ENCODE measurements at places on chromosomes 16 and 17.
A peak's percentile ranks its signal among the peaks of the same experiment; 100 is the strongest.

DNA sequence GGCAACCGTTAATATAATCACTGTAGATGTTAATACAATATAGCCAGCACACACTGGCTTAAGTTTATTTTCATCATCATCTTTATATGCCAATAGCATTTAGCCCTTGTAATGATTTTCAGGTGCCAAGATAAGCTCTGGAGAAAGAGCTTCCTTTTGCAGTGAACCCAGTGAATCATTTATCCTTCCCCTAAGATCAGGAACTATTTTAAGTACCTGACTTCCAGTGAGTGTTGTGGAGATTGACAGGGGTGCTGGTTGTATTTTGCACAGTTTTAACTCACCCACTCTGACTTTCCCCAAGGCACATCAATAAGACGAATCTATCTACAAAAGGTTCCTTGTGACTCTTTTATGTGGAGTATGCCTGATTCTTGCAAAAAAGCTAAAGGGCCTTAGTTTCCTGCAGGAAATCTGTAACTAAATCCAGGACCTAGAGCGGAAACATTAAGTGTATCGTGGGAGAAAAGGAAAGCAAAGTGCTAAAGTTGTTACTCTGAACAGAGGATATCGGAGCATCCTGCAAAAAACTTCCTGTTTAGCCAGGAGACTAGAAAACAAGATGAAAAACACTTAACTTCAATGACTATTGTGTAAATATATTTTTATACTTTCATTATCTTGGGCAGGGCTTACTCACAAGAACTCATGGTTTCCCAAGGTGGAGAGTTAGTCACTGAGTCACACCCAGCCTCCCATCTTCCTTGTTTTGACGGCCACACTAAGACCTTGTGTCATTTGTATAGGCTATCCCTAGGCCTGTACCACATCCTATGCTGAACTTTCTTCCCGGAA lies 183.6 kb downstream of the MAP2K6 start:
- DNase-seq = no peak

DNA sequence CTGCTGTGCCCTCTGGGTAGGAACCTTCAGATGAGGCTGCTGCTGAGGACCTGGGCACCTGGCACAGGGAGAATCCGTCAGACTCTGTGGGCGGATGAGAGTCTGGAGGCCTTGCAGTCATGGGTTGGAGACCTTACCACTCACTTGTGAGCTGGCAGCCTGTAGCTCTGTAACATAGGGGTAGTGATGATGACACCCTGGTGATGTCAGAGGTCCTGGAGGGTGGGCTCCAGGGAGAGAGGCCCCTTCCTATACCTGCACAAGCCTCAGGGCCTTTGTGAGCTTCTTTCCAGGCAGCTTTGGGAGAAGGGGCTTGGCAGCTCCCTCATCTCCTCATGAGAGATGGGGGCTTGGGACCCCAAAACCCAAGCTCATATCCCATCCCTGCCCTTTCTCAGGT lies 1.6 kb downstream of the MIEF2 start:
- no peak for DNase-seq

DNA sequence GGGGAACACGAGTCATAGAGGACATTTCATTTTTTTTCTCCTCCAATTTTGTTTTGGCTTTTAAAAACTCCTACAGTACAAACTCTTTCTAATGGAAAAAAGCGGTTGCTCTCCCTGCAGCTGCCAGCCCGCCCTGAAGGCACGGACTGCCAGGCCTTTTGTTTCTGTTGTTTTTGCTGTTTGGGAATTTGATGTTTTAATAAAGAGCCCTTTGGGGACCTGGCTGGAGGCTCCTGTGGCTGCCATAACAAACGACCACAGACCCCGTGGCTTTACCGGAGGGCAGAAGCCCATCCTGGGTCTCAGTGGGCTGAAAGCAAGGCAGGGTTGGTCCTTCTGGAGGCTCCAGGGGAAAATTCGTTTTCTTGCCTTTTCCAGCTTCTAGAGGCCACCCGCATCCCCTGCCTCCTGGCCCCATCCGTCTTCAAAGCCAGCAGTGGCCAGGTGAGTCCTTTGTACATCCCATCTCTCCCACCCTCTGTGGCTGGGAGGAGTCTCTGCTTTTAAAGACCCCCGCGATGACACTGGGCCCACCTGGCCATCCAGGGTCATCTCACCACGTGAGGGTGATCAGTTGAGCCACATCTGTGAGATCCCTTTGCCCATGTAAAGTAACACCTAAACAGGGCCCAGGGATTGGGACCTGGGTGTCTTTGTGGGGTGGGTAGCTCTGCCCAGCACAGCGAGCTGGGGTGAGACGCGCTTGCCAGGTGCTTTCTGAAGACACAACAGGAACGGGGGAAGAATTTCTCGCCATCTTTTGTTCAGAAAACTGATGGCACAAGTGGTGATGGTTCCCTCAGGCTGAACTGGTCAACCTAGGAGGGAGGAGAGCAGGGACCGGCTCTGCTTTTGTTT lies 113.9 kb downstream of the BANP start:
- no peak for DNase-seq

DNA sequence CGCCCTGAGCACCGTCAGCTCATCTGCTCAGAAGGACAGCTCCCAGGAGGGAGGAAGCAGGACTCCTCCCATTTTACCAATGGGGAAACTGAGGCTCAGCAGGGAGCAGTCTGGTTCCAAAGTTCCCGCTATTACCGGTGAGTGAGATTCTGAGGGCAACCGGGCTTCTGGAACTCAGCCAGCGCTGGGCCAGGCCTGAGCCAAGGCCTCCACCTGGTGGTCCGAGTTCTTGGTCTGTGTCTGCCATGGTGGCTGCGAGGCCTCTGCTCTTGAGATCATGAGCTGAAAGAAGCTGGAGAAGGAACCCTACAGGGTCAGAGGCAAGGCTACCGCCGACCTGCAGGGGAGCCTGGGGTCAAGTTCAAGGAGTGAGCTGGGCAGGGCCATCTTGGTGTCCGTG lies 110.8 kb upstream of the GSE1 start:
- no peak for DNase-seq

DNA sequence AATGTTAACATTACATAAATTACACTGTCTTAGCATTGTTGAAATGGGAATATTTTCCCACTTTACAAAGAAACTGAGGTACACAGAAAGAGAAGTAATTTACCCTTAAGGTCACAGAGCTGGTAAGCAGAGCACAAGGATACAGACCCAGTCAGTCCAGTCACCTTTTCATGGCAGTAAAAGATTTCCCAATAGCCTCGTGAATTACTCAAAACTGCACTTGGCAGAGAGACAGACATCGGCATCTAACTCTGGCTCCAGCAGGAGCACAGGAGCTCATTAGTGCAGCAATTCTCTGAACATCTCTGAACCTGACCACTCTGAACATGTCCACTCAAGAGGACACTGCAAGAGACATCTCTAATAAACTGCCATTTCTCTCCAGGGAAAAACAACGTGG lies 3.1 kb downstream of the TEX2 start:
- DNase-seq = no peak

DNA sequence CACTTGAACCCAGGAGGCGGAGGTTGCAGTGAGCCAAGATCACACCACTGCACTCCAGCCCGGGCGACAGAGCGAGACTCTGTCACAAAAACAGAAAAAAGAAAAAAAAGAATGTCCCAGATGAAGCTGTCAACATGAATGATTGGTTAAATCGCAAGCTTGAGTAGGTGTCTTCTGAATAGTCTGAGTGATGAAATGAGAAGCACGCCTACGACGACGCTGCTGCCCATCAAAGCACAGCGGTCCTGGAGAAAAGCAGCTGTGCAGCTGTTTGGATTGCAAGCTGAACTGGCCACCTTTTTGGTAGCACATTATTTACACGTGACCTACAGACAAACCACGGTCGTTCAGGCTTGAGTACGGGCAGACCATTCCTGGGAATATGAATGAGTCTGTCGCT lies 12.5 kb downstream of the ADCY9 start:
- no peak for DNase-seq

- DNase-seq = no peak
Measured at GRCh38 chr17:3574231-3574630, 16.6 kb upstream of the TRPV3 start.

- no peak for DNase-seq
Measured at GRCh38 chr17:81302861-81303333, 7.8 kb upstream of the SLC38A10 start.

GRCh38 chr17:17305281-17305801 lies 2.2 kb downstream of the NT5M start:
- DNase-seq = peak; percentile 79

- no peak for DNase-seq
Measured at GRCh38 chr17:81000334-81000630, 8.6 kb downstream of the CHMP6 start.

- DNase-seq = no peak
Measured at GRCh38 chr17:71338396-71338795, 782.4 kb upstream of the SOX9 start.

DNA sequence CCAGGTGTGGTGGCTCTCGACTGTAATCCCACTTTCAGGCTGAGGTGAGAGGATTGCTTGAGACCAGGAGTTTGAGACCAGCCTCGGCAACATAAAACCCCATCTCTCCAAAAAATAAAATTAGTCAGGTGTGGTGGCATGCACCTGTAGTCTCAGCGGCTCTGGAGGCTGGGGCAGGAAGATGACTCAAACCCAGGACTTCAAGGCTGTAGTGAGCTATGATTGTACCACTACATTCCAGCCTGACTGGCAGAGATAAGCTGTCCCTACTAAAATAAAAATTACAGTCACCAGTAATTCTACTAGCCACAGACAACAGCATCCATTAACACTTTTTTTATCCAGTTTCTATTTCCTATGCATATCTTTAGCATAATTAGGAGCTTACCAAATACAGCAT lies 176.3 kb downstream of the CPPED1 start:
- DNase-seq = no peak

DNA sequence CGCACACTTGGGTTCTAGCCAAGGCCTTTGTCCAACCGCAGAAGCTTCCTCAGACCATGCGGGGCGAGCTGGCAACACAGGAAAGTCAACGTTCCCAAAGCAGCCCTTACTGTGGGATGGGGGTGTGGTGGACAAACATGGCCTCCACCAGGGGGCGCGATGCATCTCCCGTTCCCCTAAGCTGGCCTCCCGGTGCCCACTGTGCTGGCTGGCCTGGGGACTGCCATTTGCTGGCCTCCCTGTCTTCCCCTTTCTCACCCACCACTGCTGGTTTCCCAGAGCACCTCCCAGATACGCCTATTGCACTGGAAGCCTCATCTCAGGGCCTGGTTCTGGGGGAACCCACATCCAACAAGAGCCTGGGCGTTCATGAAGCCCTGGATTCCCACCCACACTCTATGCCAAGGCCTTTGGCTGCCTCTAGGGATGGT lies 145.3 kb downstream of the IRF8 start:
- peak; percentile 79 for DNase-seq

DNA sequence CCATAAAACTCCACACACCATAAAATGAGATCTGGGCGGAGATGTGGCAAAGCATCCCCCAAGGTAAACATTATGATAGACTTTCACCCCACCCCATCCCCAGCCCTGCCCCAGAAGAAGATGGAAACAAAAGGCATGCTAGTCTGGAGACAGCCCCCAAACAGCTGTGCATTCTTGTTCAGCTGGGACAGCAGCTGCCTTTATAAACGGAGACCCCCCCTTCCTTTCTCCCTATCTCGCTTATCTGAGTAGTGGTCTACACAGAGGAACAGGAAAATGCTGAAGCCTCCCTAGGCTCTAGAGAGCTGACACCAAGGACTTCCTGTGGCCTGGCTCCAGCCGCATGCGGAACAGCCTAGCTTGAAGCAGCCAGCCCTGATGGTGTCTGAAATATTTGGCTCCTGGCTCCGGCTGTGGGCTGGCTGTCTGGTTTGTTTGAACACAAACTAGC lies 190.3 kb upstream of the ANKFN1 start:
- DNase-seq = no peak

GRCh38 chr16:799948-800833 lies at the start of gene GNG13:
TSS of gene GNG13 (minus strand) at chr16:800734. CDS start at chr16:799077, 1,657 bp downstream.
- DNase-seq = peak; percentile 78

DNA sequence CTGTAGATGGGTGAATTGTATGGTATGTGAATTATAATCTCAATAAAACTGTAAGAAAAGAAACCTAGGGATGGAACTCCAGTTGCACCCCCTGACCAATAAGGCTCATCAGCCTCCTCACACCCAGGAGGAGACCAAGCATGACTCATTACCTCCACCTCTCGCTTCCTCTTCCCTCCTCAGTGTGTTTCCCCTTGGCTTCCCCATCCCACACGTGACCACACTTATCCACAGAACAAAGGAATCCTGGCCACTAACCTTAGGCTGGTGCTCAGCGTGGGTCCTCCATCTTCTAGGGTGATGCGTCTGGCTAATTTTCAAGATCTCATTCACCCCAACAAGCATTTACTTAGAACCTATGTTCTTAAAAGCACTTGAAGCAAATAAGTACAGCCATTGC lies 36.2 kb upstream of the MAP3K14 start:
- DNase-seq = peak; percentile 27

- DNase-seq = no peak
Measured at GRCh38 chr17:12522336-12522735, 143.4 kb upstream of the MYOCD start.

DNA sequence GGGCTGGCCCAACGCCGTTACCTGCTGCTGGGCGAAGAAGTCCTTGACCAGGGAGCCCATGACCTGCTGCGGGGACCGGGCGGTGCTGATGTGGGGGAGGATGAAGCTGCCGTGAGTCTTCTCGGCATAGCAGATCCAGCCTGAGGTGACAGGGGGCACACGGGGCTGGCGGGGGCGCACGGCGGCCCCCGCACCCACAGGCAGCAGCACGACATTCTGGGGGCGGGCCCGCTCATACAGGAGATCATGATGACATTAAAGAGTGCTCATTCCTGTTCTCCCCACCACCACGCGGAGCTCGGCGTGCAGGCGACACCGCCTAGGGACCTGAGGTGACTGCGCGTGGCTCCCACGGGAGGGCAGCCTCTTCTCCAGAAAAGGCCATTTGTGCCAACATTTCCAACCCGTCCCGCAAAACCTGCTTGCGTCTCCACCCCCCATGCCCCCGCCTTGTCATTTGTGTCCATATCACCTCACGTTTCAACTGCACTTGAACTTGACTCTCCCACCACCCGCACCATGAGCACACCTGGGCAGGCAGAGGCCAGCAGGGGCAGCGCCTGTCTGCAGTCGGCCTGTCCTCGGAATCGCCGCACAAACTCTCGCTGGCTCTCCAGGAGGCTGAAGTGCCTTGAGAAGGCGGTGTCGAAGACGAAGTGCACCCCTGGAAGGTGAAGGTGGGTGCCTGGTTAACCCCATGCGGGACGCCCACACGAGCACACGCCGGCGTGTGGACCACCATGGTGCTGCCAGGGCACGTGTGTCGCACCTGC lies 6.4 kb downstream of the CIAO3 start:
- no peak for DNase-seq

DNA sequence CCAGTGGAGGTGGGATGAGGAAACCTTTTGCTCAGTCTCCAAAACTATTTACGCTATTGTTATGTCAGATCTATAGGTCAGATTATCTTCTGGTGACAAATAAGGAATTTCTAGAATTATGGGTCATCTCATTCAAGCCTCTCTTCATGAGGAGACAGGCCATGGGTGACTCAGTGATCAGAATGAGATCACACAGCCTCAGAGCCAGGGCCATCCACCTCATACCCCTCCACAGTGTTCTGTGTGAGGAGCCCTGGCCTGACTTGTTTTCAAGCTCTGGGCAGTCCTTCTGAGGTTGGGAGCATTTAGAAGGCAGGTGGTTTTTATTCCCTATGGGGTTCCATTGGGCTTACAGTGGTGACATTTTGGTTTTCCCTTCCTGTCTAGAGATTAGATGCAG lies 26.5 kb downstream of the YPEL2 start:
- DNase-seq = no peak

GRCh38 chr16:89201439-89202377 lies 1.4 kb upstream of the SLC22A31 start:
- DNase-seq = peak; percentile 99

GRCh38 chr16:72508191-72508590 lies 336.2 kb upstream of the PMFBP1 start:
- DNase-seq = no peak

Measured in K562 (cell line).